Esophagus squamous epithelium (tissue), 5 donors: ENCODE measurements at places on chromosomes 7 and 10.

DNA sequence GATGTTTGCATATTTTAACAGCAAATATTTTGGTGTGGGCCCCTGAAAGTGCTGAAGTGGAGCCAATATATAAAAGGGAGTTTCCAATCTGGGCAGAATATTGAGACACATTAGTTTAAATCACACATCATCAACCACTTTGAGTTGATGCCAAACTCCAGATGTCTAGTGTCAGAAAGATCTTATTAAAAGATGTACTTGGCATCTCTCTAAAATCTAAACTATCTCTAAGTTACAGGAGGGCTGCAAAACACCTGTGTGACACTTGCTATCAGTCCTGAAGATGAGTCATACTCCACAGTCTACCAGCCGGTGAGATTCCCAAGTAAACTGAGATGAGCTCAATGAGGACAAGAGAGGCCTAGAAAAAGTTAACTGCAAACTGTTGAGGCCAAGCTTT is 11.4 kb downstream of the JAZF1 start:
- DNase-seq = no peak

GRCh38 chr7:11507929-11508328 is 324.1 kb downstream of the THSD7A start:
- no peak for DNase-seq

DNA sequence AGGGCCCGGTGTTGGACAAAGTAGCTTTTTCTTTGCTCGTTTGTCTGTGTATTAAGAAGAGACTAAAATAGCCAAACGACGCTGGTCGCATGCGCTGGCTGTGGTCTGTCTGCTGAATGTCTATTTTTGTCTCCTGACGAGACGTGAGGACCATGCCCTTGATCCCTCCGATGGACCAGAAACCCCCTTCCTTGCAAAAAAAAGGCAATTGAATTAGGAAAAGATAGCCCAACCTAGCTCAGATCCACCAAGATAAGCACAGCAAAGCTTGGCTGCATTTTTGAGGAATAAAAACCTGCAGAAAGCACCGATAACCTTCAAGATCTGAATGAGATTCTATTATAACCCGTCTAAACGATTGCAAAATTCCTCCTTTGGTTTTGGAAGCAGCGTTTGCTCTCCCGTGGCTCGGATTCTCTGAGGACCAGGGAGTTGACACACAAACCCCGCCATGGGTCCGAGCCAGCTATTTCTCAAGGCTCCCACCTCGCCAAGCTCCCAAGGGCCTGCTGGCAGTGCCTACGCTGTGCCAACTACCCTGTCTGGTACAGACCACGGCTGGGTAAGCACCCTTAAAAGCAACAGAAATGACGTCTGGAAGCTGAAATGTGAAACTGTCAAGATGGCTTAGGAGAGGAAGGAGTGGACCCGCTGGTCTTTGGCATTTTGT is 17.7 kb upstream of the TTYH3 start:
- no peak for DNase-seq

GRCh38 chr10:5041471-5042023 is 37.9 kb upstream of the AKR1C2 start:
- DNase-seq = no peak

- DNase-seq = no peak
These were observed 67.9 kb upstream of the SRRM3 start for GRCh38 chr7:76133839-76134238.

- DNase-seq = no peak
These were observed 27.0 kb downstream of the WBP1L start for GRCh38 chr10:102770792-102771191.

GRCh38 chr10:29932991-29933390 is 126.4 kb downstream of the JCAD start:
- DNase-seq = no peak

DNA sequence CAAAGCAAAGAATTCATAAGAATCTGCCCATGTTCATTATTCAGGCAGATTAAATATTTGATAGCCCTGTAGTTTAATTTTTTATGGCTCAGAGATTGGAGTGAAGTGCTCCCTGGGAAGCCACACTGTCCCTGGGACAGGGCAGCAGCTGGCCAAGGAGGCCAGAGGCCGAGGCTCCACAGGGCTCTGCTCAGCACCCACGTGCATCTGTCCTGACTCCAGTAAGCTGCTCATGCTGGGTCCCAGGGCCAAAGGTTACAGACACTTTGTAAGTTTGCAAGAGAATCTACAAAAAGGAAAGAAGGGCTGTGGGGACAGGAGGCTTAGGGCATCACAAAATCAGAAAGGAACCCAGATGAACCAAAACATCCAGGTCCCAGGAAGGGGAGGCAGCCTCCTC is 155.5 kb downstream of the KCNMA1 start:
- DNase-seq = no peak

DNA sequence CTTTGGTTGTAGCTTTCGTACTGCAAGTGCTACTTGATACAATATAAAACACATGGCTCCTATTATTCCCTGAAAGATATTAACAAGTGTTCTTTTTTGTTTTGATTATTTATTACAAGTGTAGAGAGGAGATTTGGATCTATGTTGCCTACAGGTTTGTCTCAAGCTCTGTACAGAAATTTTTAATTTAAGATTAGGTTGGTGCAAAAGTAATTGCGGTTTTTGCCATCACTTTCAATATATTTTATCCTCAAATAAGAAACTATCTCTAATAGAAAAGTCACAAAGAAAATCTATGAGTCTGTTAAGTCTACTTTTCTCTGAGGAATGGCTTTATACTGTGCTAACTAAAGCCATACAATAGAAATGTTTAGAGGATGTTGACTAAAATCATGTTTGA is 1086.1 kb downstream of the GRM8 start:
- DNase-seq = no peak

- no peak for DNase-seq
These were observed 20.5 kb downstream of the TRIM24 start for GRCh38 chr7:138480527-138480926.

DNA sequence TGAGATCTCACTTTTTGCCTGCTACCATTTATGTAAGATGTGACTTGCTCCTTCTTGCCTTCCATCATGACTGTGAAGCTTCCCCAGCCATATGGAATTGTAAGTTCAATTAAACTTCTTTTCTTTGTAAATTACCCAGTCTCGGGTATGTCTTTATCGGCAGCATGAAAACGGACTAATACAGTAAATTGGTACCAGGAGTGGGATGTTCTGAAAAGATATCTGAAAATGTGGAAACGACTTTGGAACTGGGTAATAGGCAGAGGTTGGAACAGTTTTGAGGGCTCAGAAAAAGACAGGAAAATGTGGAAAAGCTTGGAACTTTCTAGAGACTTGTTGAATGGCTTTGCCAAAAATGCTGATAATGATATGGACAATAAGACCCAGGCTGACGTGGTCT is 10.6 kb upstream of the GARIN1A start:
- no peak for DNase-seq

DNA sequence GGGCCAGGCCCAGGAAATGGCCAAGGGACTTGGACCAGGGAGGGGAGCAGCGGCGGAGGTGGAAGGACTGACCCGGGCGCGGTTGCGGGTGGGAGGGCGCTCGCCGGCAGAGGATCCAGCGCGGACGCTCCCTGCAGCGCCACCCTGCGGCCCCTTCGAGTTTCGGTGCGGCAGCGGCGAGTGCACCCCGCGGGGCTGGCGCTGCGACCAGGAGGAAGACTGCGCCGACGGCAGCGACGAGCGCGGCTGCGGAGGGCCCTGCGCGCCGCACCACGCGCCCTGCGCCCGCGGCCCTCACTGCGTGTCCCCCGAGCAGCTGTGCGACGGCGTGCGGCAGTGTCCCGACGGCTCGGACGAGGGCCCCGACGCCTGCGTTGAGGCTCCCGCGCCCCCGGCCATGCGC is 16.8 kb upstream of the ZNF467 start:
- DNase-seq = no peak

- no peak for DNase-seq
These were observed at the start of gene PRKCQ for GRCh38 chr10:6579904-6580278. Gene PRKCQ, minus strand, starts transcription at chr10:6580276. Its CDS starts 65,141 bp downstream, at chr10:6515135.

DNA sequence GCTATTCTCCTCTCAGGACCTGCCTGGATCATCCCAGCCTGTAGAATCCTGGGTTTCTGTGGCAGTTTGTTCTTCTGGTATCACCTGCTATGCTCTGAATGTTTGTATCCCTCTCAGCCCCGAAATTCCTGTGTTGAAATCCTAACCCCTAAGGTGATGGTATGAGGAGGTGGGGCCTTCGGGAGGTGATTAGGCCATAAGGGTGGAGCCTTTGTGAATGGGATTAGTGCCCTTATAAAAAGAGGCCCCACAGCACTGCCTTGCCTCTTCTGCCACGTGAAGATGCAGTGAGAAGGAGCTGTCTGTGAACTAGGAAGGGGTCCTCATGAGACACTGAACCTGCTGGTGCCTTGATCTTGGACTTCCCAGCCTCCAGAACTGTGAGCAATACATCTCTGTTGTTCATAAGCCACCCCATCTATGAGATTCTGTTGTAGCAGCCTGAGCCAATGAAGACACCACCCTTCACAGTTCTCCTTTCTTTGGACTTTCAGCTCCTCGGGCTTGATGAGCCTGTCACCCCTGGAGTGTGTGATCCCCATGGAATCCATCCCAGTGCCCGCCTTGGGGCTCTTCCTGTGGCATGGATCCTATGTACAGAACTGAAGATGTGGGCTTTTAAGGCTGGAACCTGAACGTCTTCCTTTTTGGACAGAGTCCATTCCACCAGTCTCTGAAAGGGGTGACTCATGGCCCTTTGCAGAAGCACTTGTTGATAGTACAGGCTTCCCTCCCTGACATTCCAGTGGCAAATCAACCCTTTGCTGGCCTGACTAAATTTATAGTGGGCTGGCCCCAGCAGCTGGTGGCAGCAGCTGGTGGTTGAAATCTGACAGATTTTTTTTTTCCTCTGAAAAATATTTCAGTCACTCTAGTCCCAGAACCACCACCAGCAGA is 138.0 kb downstream of the TACC2 start:
- no peak for DNase-seq

GRCh38 chr7:27922907-27923641 is 183.1 kb downstream of the TAX1BP1 start:
- no peak for DNase-seq

DNA sequence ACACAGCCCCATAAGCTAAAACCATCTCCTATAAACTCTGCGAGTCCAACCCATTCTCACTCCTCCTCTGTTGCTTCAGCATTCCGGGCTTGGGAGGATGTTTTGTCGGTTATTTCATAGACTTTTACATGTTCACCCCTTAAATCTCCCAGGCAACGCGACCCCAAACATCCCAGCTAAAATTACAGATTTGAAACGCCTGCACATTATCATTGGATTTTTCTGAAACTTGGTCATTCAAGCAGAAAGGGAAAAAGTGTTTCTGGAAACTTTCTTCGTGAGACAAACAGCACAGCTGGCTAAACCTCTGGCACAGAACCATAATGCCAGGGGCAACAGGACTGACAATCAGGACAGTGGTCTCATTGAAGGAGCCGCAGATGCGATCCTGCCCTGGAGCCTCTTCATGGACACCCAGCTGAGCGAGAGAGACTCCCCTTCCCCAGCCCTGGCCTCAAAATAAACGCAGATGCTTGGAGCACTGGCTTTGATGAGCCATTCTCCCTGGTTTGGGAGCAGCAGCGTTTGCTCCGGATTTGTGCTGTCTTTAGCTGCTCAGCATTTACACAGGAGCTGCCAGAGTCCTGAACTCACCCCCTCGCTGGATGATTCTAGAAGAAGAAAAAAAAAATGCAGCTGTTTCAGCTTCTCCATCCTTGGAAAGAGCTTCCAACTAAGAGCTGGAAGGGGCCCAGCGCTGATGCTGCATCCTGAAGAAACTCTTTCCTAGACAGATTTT is 30.1 kb downstream of the AFAP1L2 start:
- DNase-seq = no peak

DNA sequence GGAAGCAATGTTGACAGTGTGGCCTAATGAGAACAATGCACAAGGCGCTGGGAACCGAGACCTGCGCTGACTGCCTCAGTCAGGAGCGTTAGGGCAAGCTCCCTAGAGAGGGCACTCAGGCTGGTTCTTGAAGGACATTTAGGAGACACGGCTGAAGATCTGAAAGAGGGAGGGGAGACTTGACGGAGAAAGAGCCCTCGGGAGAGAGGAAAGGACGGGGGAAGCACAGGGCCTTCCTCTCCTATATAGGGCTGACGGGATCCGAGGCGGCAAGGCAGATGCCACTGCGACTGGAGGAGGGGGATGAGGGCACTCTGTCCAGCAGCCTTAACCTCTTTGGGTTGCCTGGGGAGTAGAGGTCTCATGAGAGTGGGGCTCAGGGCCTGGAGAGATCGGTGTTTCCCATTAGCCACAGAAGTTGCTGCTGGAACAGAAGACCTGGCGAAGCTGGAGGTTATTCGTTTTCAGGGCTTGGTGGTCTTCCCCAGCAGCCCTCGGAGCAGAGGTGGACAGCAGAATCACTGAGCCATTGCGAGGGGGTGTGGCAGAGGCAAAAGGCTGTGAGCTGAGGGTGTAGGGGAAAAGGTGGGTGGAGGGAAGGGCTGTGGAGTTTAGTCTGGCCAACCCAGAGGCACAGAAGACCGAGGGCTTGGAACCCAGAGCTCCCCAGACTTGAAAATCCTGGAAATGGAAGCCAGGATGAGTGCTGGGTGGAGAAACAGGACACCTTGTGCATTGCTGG is 36.0 kb downstream of the CLEC2L start:
- no peak for DNase-seq

DNA sequence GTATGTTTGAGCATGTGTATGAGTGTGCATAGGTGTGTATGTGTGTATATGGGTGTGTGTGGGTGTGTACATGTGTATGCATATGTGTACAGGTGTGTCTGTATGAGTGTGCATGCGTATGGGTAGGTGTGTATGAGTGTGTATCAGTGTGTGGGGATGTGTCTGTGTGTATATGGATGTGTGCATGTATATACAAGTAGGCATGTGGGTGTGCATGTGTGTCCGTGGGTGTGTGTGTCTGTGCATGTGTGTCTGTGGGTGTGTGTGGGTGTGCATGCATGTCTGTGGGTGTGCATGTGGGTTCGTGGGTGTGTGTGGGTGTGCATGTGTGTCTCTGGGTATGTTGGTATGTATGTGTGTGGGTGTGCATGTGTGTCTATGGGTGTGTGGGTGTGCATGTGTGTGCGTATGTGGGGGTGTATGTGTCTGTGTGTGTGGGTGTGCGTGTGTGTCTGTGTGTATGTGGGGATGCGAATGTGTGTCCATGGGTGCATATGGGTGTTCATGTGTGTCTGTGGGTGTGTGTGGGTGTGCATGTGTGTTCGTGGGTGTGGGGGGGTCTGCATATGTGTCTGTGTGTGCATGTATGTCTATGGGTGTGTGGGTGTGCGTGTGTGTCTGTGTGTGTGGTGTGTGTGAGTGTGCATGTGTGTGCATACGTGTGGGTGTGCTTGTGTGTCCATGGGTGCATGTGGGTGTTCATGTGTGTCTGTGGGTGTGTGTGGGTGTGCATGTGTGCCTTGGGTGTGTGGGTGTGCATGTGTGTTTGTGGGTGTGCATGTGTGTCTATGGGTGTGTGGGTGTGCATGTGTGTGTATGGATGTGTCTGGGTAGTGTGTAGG is 20.6 kb downstream of the EMX2 start:
- no peak for DNase-seq

DNA sequence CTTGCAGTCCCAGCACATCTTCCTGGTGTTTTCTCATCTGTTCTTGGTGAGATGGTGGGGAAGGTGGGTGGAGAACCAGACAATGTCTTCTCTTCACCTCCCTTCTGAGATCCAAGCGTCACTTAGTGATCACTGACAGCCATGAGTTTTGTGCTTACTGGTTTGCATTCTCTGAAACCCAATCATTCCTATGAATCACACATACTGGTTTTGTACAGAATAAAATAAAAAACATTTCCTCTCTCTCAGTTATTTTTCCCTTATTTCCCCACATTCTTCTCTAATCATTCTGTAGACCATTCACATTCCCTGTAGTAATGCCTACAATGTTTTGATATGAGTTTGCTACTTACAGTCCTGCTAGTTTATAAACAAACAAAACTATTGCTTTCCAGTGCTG is 143.8 kb upstream of the SLC13A1 start:
- DNase-seq = no peak
